ENCODE measurements at places on chromosomes 1 and 21. TPM values are rescaled to one million over a fixed set of nuclear protein-coding genes. Genes with fewer than 3 reads are reported as not detected.

DMRTA2 gene
- total RNA-seq = not detected

CLCA4 gene
- total RNA-seq = not detected

GRCh38 chr1:17907999-17908398 is 152.9 kb downstream of the ACTL8 start:
- DNase-seq = no peak

DNA sequence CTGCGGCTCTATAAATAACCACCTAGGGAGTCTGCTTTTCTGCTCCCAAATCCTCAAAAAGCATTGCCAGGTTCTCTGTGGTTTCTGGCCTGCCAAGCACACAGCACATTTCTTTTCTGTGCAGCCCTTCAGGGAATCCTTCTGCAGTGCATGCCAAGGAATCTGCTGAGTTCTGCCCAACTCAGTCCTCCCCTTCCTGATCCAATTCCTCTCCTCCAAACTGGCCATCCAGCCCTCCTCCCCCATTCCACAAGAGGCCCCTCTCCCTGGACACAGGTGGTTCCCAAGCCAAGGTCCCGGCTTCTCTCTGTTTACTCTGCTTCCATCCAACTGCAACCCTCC is 61.8 kb downstream of the HIVEP3 start:
- no peak for DNase-seq

DNA sequence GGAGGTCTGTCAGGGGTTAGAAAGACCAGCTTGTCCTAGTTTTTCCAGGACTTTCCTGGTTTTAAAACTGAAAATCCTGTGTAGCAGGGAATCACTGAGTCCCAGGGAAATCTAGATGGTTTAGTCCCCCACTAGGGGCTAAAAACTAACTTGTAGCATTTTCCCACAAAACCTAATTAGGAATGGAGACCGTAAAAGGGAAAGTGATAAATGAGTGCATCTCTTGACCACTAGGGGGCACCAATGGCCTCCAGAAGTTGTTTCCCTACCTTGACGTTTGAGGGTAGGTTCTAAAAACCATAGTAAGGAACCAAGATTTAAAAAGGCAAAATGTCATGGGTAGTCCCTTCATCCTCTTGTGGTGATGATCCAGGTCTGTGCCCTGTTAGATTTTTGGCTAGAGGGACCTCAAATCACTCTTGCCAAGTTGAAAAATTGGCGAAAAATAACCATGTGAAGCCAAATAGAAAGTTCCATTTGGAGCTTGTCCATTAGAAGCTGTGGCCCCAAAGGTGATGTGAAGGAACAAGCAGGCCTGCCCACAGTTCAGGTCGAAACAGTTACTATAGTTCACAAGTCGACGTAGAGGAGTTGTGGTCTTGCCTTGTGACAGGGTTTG is 24.5 kb downstream of the CLIC6 start:
- DNase-seq = peak; percentile 60

- DNase-seq = no peak
Observed at GRCh38 chr1:156194300-156194652, 372 bp downstream of the SLC25A44 start.

DNA sequence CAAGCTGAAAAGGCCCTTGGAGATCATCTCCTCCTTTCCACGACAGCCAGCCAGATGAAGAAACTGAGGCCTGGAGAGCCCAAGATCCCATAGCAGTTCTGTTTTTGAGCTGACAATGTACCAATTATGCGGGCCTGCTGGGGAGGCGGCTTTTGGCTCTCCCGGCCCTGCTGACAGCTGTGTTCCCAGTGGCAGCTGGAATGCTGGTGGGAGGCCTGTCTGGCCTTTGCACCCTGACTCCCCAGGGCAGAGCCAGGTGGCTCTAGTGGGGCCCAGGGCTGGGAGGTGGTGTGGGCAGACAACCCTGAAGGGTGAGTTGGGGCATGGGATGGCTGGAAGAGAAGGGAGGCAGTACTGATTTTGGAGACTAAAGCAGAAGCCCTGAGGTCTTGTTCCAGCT is 30.7 kb upstream of the WASF2 start:
- DNase-seq = peak; percentile 82

PRR9 gene
- not detected for total RNA-seq

SLC35A3 gene
- 33.2 TPM for total RNA-seq

Measured in LHCN-M2 (cell line).